NCI-H345 (cell line): ENCODE measurements at places on chromosomes 16 and 17.

GRCh38 chr17:48727415-48728175 is 955 bp downstream of the HOXB13 start:
- no peak for DNase-seq

DNA sequence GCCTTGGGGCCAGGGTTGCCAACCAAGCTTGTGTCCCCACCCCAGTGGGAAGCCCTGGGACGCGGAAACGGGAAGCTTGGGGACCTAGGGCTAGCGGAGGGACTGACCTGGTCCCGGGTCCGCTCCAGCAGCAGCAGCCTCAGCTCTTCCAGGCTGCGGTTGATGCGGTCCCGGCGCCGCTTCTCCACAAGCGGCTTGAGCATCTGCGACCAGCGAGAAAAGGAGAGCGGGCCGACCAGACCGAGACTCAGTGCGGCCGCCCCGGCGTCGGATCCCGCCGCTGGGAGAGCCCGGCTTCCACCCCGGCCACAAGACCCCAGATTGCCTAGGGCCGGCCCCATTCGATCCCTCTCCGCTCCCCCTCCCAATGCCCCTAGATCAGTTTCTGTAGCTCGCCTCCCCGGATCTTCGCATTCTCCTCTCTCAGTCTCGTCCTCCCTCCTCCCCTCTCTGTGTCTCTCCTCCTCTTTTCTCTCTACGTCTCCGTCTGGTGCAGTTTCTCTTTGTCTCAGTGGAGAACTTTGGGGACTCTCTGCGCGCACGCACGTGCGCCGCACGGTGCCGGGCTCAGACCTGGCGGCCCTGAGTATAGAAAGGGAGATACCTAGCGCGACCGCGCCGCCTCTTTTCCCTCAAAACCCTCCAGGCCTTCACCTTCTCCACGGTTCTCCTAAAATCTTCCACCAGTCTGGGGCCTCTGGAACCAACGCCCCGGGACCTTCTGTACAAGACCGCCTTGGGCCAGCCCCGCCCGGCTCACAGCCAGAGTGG is 797 bp downstream of the HES7 start:
- no peak for DNase-seq

GRCh38 chr16:30615358-30616091 is 5.3 kb upstream of the ZNF689 start:
- peak; percentile 70 for DNase-seq

GRCh38 chr16:82108100-82108499 is 61.9 kb downstream of the MPHOSPH6 start:
- no peak for DNase-seq

GRCh38 chr16:67528222-67528869 is at the start of gene RIPOR1:
Gene RIPOR1 (plus strand): TSS chr16:67528829. CDS start chr16:67538447, 9,618 bp downstream.
- peak; percentile 19 for DNase-seq

DNA sequence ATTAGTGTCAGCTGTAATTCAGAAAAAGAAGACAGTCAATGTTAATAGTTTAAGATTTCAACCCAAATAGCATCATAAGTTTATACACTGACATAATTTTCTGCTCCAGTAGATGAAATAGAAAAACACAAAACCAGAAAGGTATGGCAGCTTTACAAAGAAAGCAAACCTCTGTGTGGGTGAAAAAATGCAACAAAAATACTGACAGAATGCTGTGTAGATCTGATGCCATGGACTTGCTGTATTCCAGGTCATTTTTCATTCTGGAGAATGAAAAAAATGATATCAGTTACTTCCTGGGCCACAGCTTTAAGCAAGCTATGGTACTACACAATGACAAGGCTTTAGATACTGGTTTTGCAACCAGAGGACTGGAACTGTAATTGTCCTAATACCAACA is 116.0 kb downstream of the MAP2K4 start:
- DNase-seq = no peak

- DNase-seq = no peak
Observed at GRCh38 chr16:10635365-10636021, 55.1 kb upstream of the EMP2 start.

GRCh38 chr17:29150161-29150560 is 30.0 kb downstream of the MYO18A start:
- DNase-seq = no peak

DNA sequence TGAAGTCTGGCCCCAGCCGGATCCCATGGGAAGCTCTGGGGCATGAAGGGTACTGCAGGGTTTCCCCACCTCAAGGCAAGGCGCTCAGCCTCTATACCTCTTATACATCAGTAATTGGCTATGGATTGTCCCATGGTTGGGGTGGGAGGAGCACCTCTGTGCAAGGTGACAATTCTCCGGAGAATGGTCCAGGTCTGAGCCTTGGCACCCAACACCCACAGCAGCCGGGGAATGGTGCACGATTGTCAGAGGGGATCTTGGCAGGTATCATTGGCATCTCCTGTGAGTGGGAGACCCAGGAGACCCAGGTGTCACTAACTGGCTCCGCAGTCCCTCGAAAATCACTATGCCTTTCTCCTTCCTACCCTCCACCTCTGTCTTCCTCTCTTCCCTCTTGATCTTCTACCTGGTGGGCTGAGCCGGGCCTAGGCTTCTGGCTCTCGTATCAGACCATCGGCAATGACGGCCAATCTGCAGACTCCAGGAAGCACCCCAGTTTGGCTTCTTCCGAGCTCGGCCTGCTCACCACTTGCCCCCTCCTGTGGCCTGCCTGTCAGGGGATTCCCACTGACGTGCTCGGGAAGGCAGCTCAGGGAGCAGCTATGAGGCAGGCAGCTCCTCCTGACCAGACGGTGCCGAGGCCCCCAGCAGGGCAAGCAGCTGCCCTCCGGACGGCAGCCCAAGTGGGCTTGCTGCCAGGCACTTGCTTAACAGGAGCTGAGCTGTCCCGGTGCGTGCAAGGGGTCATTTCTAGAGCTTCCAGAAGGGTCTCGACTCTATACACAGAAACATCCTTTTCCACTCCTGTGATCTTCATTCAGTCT is 10.0 kb upstream of the CALB2 start:
- DNase-seq = no peak

- DNase-seq = no peak
Observed at GRCh38 chr16:53692146-53692545, 11.5 kb downstream of the RPGRIP1L start.

DNA sequence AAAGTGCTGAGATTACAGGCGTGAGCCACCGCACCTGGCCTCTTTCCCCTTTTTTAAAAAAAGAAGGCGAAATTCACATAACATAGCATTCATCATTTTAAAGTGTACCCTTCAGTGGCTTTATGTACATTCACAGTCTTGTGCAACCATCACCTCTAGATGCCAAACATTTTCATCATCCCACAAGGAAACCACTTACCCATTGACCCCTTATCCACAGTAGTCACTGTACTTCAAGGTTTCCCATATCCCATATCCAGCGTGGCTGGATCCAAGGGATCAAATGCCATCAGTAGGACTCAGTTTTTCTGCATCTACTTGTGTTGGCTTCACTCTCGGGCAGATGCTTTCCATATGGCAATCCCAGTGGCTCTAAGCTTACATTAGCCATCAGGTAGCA is 50.3 kb downstream of the BMERB1 start:
- DNase-seq = no peak

GRCh38 chr17:67999291-67999911 is 3.1 kb upstream of the C17orf58 start:
- no peak for DNase-seq

- DNase-seq = peak; percentile 65
Observed at GRCh38 chr16:67847064-67847861, at the start of gene CENPT. Gene CENPT (minus strand): TSS chr16:67847693. CDS start chr16:67833859, 13,834 bp downstream.

GRCh38 chr17:67218385-67218950 is 26.5 kb downstream of the HELZ start:
- no peak for DNase-seq

DNA sequence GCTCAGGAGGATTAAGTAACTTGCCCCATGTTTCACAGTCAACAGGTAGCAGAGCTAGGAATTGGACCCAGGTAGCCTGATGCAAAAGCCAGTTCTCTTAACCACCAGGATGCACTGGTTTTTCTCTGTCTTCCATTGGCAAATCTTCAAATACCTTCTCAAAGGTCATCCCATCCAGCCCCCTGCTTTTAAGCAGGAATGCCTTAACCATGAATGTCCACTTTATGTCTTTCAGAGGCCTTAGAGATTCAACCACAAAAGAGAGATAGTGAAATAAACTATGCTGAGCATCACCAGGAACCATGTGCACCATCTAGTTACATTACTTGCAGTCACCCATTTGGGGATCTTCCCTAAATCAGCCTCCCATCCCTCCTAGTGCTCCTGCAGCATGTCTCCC is 94.3 kb downstream of the C17orf67 start:
- no peak for DNase-seq

GRCh38 chr17:72631949-72632684 is 460.4 kb downstream of the SLC39A11 start:
- DNase-seq = peak; percentile 91

DNA sequence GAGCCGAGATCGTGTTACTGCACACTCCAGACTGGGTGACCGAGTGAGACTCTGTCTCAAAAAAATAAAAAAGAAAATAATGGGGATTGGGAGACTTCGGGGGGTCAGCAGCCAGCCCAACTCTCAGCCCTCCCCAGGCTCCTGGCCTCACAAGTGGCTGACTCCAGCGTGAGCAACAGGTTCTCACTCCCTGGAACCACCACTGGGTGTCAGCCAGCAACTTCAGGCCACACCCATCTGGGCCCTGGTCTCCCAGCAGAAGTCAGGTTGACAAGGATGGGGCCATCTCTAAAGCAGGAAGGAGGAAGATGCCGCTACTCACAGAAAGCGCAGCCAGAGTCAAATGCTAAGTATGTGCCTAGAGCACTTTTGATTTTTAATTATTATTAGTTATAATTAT is 139.4 kb downstream of the C16orf78 start:
- no peak for DNase-seq

DNA sequence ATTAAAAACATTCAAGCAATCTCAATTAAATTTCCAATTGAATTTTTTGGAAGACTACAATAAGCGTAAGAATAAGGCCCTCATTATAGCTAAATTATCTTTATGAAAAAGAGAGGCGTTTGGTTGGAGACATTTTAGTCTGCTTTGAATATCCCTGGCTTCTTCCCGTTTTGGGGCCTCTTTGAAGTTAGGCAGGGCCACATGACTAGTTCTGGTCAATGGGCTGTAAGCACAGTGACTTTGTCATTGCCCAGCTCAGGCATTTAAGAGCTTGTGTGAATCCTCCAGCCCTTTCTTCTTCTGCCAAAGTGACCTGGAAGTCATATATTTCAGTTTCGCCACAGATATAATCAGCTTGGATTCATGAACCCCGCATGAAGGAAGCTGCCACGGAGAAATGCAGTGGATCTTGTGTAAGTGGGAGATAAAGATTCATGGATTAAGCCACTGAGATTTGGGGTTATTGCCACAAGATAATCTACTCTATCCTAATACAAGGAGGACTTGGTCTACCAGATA is 21.7 kb upstream of the UBTF start:
- DNase-seq = no peak

DNA sequence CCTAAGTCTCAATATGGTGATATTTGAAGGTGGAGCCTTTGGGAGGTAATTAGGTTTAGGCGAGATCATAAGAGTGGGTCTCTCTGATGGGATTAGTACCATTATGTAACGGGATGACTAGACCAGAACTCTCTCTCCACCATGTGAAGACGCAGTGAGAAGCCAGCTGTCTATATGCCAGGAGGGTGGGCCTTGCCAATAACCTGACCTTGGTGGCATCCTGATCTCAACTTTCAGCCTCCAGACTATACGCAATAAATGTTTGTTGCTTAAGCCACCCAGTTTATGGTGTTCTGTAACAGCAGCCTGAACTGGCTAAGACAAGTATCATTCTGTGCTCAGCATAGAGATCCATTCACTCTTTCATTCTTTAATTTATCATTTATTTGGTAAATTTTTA is 167.2 kb upstream of the CDH11 start:
- DNase-seq = no peak

- DNase-seq = no peak
Observed at GRCh38 chr16:630249-630814, 453 bp upstream of the WFIKKN1 start.

GRCh38 chr17:42623732-42624596 is 14.5 kb downstream of the TUBG1 start:
- no peak for DNase-seq

- no peak for DNase-seq
Observed at GRCh38 chr16:48394355-48394703, 9.1 kb upstream of the SIAH1 start.

GRCh38 chr16:10931134-10931533 is 11.1 kb downstream of the DEXI start:
- no peak for DNase-seq

GRCh38 chr17:68200689-68201417 is 47.0 kb upstream of the AMZ2 start:
- peak; percentile 83 for DNase-seq

GRCh38 chr17:70327723-70328122 is 158.4 kb downstream of the KCNJ2 start:
- no peak for DNase-seq

DNA sequence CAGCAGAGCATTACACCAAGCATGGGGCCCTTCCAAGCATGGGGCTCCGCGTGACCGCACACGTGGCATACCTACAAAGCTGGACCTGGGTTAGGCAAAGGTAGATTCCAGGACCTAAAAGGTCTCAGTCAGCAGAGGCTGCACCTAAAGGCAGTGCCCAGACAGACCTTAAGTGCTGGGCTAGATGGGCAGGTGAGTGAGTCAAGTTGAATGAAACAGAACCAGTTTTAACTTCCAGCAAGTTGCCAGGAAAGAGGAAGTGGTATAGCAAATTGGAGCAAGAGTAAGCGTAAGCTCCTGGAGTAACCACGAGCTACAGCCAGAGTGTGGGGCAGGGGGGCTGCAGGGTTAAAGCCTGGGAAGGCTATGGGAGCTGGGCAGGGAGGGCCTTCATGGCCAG is 49.5 kb downstream of the SRCIN1 start:
- no peak for DNase-seq

DNA sequence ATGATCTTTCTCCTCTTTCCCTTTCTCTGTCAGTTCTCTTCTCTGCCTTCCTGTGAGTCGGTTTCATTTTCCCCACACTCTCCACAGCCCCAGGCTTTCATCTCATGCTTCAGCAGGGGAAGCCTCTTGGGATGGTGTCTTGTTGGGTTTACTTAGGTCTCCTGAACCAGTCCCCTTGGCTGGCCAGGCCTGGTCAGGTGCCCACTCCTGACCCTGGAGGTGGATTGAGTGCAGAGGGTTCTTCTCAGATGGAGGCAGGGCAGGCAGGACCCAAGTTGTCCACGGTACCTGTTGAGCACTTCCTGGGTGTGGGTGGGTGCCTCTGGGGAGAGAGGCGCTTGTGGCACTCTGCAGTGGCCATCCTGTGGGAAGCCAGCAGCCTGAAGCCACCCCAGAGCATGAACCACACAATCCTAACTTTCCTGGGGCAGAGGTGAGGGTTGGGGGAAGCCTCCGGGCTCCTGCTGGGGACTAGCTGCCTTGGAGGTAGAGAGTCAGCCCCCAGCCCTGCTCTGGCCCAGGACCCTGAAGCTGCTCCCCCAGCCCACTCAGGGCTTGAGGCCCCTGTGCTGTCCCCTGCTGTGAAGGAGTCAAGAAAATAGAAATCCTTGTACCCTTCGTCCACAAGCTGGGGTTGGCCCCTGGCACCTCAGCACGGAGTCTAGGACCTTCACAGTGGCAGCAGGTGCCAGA is 2.0 kb upstream of the RAP1GAP2 start:
- no peak for DNase-seq
